ENCODE measurements at places on chromosomes 11 and 22.
A peak's percentile ranks its signal among the peaks of the same experiment; 100 is the strongest.

DNA sequence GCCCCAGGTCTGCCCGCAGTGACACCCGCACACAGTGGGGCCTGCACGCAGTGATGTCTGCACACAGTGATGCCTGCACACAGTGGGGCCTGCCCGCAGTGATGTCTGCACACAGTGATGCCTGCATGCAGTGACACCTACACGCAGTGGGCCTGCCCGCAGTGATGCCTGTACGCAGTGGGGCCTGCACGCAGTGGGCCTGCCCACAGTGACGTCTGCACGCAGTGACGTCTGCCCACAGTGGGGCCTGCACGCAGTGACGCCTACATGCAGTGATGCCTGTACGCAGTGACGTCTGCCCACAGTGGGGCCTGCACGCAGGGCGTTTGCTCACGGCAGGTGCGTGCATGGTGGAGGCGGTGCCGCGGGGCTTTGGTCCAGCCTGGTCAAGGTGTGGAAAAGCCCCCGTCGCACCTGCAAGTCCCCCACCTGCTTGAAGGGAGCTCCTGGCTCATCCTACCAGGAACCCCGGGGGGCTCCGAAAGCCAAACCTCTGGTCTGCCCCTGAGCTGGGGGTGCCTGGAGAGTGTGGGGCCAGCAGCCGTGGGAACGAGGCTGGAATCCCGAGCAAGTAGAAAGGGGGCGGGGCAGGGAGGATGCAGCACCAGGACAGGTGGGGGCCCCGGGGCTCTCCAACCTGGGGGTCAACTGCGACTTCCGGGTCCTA is 8.9 kb upstream of the SYT8 start:
- no peak for DNase-seq

DNA sequence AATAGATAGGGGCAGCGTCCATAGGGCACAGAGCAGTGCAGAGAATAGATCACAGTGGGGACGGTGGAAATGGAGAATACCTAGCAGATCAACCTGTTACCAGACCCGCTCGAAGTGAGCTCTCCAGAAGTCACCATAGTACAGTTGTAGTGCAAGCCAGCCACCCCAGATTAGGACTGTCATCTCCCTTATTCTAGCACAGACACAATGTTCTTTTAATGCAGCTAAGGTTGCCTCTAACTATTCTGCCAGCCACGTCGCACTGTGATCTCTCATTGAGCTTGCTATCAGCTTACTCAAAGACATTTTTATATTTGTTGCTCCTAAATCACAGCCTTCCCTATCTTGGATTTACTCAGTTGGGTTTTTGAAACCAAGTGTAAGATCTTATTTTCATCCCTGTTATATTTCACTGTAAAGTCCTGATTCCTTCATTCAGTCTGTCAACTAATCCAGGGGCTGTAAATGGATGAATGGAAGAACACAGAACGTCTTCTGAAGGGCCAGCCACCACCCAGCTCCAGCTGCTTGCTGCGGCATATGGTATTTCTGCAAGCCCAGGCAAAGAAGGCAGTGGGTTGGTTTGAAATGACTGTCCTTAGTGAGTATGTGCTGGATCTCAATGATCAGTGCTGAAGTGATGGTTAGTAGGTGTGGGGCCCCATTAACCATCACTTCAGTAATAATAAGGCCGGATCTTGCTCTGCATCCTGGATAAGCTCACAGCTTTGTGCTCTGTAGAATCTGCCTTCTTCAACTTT is 3.4 kb downstream of the PARVA start:
- DNase-seq = no peak

- no peak for DNase-seq
Observed at GRCh38 chr11:8291421-8292350, 28.0 kb upstream of the LMO1 start.

DNA sequence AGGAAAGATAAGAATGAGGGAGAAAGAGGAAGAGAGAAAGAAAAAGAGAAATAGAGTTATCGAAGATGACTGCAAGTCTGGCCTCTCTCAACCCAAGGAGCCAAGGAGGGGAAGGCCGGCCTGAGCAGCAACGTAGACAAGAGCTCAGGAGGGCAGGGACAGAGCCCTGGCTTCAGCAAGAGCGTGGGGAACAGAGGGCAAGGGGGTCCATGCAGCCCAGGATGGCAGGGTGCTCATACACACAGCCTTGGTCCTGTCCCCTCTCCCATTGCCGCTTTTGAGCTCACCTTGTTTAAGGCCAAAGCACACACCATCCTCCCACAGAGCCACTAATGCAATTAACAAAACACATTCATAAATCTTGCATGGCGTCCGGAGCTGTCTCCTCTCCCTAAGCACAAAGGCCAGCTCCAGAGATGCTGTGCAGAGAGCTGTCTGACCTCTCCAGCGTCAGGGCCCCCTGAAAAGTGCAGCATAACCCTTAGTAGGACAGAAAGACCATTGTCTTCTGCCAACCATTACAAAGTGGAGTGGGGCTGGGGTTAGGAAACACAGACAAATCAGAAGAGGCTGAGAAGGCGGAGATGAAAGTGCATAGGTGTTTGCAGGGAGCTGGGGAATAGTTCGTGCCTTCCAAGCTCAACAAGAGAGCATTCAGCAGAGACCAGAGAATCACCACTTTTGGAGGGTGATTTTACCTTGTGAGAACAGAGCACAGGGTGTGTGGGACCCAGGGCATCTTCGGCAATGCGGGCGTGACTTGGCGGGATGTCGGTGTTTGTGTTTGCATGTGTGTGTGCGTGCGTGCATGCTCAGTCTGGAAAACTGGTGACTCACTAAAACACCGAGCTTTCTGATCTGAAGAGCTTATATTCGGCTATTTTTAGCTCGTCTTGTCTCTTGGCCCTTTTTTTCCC is 28.2 kb upstream of the JAM3 start:
- DNase-seq = no peak

DNA sequence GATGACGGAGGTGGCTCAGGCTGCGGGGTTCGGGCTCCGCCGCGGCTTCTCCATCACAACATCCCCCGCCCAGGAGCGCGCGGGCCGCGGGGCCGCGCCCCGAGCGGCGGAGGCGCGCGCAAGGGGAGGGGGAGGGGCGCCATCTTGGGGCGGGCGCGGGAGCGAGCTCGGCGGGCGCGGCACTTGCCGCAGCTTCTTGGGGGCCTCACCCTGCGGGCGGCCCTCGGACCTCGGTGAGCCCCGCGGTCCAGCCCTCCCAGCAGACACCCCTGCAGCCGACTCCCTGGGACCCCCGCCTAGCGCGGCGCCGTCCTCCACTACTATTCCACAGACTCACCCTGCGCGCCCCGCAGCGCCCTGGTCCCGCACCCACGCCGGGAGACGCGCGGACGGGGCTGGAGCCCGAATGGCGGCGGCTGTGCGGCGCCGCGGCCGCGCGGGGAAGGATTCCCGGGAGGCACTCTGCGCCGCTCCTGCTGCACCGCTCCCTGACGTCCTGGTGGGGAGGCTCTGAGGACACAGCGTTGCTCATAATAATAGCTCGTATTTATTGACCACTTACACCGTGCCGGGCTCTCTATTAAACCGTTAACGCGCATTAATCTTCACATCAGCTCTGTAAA is at the start of gene APBB1:
APBB1 (minus strand) TSS at position 86 of the 623 bp plus-strand sequence. CDS start 7,747 bp downstream, outside the sequence.
- DNase-seq = peak; percentile 75

GRCh38 chr11:116895048-116895757 is 57.8 kb upstream of the APOA1 start:
- peak; percentile 18 for DNase-seq

- DNase-seq = no peak
Observed at GRCh38 chr11:97279341-97279740, 889.5 kb downstream of the JRKL start.

DNA sequence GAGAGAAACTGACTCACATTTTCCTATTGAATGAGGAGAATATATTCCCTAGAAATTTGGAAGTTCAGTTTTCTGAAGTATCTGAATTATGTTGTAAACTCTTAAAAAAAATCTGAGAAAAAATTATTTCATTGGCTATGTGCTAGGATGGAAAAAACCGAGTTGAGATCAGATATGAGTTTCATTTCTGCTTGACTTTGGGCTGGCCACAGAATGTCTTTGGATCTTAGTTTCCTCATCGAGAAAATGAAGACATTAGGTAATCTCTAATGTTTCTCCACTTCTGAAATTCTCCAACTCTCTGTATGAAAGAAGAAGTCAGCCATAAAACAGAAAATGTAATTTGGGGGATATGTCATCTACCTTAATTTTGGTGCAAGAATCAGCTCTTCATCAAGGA is 28.8 kb downstream of the SLN start:
- no peak for DNase-seq

GRCh38 chr11:120696597-120697218 is 185.2 kb downstream of the GRIK4 start:
- DNase-seq = no peak

DNA sequence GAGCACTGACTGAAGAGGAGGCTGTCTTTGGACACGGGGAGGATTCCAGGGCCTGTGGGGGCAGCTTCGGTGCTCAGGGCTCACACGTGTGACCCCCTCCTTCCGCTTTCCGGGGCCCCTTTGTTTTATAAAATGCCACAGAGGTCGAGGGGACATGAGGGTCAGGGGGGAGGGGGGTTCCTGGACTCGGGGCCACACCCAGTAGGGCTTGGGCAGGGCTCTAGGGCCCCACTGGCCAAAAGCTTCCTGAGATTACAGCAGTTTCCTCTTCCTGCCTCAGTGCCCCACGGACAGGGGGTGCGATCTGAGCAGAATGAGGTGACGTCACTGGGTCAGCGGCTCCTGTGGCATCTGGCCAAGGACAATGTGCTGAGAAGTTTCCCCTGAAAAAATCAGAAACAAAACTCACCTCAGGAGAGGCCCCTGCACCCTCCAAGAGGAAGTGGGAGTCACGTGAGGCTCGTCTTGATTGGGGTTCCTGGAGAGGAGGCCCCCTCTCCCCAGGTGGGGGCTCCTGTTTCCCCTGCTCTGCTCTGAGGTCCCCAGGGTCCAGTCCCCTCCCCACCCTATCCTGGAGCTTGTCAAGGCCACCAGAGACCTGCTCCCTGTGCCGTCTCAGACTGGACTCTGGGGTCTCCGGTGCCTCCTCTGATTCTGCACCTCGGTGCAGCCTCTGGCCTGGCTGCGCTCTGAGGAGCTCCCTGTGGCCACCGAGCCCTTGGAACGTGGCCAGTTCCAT is 6.4 kb upstream of the IFITM3 start:
- DNase-seq = peak; percentile 42

- DNase-seq = no peak
Observed at GRCh38 chr11:95101935-95102334, 12.3 kb downstream of the ENDOD1 start.

DNA sequence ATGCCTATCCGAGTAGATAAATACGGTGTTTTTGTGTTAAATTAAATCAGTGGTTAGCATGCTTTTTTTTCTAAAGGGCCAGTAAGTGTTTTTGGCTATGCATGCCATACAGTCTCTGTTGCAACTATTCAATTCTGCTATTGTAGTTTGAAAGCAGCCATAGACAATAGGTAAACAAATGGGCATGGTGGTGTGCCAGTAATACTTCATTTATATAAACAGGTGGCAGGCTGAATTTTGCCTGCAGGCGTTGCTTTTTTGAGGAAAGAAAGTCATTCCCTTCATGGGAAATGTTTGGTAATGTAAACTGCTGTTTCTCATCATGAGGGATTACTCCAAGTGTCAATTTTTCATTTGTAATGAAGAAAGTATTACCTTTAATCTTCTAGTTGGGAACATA is 106.5 kb downstream of the TMEM135 start:
- DNase-seq = no peak

DNA sequence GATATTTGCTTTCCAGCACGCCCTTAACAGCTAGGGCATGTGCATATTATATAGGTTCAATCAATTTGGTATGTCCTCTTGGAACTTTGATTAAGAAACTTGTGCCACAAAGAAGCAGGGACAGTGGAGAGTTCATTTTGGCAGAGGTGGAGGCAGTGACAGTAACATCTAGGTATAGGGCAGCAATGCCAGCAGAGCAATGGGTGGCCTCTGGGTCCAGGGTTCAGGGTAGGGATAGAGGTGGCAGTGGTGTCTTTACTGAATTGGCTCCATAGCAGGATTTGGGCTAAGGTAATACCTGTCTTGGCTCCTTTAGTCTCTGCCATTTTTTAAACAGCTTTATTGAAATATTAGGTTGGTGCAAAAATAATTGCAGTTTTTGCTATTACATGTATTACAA is 24.4 kb upstream of the POLD3 start:
- no peak for DNase-seq

GRCh38 chr22:29129808-29130140 is 56.9 kb downstream of the KREMEN1 start:
- no peak for DNase-seq

- no peak for DNase-seq
Observed at GRCh38 chr11:119479685-119480275, 56.8 kb upstream of the THY1 start.

DNA sequence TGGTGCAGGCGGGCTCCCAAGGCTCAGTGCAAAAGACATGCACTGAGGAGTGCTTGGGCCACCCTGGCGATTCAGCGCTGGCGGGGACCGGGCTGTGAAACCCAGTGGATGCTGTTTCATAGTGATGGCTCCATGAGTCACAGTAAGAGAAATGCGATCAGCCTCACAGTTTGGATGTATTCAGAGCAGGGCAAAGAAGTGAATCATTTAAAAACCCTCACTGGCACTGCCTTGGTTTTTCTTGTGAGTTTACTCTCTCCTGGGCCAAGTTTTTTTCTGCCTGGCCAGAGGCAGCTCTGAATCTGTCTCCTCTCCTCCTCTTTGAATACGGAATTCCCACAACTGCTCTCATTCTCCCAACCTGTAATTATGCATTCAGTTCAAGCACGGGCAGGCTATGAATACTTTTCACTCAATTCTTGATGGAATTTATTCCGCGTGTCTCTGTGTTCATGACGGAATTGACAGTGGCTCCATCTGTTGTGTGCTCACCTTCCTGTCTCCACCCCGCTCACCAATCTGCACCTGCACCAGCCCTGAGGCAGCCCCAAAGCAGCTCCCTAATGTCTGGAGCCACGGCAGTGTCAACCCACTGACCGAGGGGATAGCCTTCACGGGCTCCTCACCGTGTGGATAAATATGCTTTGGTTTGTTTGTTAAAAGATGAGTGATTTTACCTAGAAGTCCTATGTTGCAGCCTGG is 14.9 kb downstream of the ADAMTS8 start:
- no peak for DNase-seq

DNA sequence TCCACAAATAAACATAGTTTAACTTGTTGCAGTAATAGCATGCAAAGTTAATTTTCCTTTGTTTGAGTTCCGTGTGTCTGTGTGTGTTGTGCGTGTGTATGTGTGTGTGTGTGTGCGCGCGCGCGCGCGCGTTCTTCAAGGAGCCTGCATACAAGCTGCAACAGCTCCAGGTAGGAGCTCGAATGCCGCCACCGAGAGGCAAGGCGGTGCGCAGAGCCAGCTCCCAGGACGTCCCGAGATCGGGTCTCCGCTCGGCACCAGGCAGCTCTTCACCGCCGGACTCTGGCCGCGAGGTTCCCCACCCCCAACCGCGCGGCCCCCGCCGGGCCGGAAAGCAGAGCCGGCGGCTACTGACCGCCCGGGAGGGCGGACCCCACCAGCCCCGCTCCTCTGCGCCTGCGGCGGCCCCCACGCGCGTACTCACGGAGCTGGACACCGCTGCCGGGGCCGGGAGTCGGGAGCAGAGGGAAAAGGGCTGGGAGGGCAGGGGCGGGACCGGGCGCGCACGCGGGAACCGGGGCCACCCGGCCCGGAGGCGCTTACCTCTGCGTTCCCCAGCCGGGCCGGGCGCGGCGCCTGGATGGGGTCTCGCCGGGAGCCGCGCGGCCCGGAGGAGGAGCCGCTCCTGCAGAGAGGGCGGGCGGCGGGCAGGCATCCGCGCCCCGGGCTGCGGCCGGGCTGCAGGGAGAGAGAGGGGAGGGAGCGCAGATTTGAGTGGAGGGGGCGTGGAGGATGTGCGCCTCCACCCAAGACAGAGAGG is 40.4 kb upstream of the AKIP1 start:
- DNase-seq = peak; percentile 11

Measured in hypothalamus (tissue), 51 donors.